Erythroblast (primary cell): ENCODE measurements at places on chromosomes 4 and X.

DNA sequence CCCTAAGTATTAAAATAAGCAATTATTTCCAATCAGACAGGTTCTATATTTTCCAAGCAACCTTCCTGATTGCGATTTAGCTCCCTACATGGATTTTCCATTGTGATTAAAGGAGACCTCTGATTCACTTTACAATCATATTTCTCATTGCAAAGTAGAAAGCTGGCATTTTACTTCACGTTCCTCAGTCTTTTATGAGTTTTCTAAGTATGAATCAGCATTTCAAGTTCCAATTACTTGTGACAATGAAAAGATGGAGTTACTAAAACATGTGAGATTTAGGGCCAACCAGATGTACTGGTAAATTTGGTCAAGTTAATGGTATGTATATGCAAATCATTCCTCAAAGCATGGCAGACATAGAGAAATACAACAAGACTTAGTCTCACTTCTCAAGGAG, 206.2 kb downstream of the KCNIP4 start:
- DNase-seq: no peak

DNA sequence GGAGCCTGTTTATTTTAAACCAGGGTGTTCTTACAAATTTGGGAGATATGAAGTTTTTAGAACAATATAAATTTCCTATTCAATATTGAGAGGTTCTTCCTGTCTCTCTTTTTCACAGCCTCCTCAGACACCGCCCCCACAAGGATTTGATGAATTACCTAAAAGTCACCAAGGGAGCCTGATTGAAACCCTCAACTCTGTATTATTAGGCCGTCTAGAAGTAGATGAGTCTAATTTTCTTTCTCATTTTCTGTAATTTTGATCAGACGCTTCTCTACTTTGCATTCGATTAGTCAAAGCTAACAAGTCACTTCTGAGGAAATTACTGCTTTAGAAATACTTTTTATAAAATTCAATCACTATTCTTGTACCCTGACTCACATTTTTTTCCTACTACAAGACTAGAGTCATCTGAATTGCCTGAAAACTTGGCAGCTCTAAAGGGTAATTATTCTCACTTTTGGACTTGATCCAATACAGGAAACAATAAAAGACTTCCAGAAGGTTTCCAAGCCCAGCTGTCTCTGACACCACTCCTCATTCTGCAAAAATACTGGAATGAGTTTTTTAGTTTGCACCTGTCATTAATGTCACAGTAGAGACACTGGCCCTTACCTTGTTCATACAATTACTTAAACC, 111.2 kb downstream of the ELOVL6 start:
- DNase-seq: no peak

- DNase-seq: peak; percentile 32
These were observed 845 bp downstream of the ZAR1 start for GRCh38 chr4:48490680-48491513.

DNA sequence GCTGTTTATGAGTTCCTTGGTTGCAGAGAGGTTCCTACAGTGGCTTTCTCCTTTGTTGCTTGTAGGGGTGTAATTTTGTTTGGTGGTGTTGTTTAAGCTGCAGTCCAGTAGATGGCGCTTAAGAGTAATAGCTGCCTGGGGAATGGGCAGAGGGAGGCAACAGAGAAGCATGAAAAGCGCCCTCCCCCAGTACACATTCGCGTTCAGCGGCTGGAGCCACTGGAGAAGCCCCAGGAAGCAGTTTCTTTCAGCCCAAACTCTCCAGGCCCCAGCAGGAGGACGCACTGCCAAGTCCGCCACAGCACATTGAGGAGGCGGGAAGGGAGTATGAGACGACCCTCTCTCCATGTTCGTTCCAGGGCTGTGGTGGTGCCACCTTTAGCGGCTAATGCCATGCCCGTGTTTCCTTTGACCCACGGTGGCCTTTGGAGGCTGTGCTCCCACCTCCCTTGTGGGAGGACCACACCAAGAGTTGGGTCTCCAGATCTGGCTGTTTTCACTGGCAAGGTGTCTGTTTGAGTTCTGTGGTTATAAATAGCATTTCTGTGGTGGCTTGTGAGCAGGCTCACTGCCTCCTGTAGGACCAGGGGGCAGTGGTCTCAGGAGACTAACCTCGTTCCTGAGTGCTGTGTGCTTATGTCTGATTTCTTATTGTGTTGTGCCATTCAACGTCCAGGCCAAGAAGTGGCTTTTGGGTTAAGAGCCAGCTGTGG, 252.3 kb downstream of the ARHGAP10 start:
- peak; percentile 44 for DNase-seq

DNA sequence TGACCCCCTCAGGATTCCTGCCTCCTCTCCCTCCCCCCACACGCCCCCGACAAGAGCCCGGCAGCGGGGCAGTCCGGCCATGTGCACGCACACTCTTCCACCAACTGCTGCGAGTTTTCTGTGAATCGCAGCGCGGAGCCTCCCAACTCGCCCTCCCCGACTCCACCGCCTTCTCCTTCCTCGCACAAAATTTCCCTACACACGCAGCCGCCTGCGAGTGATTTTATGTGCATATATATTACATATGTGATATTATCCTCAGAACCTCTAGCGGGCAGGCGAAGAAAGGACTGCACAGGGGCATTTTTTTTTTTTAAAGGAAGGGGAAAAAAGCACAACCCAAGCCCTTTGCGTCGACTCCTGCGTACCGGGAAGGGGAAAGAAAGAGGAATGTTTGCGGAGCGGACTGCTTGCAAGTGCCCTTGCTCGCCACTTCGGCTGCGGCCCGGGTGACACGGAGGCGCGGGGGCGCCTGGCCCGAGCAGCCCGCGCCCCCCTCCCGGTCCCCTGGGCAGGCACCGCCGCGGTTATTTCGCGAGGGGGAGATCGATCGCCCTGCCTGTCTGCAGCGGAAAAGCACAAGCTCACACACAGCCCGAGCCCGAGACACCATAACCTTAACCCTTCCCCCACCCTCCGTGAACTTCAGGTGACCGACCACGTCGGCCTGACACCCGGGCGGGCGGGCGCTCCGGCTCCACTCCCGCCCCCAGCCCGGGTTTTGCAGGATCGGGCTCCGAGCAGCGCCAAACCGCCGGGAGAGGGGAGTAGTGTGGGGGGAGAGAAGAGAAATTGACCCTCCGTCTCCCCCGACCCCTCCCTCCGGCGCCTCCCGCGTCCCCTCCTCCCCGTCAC, 2.3 kb downstream of the ZNF827 start:
- peak; percentile 61 for DNase-seq

- DNase-seq: no peak
These were observed 14.9 kb upstream of the PDE5A start for GRCh38 chr4:119643306-119644042.

GRCh38 chrX:55196688-55197087, 23.5 kb upstream of the PAGE5 start:
- DNase-seq: no peak

- no peak for DNase-seq
These were observed 31.1 kb downstream of the GRID2 start for GRCh38 chr4:92334716-92335350.

- peak; percentile 75 for DNase-seq
These were observed 84.3 kb upstream of the PGRMC2 start for GRCh38 chr4:128371876-128372275.

GRCh38 chr4:182338063-182338462, 94.9 kb downstream of the TENM3 start:
- DNase-seq: no peak

DNA sequence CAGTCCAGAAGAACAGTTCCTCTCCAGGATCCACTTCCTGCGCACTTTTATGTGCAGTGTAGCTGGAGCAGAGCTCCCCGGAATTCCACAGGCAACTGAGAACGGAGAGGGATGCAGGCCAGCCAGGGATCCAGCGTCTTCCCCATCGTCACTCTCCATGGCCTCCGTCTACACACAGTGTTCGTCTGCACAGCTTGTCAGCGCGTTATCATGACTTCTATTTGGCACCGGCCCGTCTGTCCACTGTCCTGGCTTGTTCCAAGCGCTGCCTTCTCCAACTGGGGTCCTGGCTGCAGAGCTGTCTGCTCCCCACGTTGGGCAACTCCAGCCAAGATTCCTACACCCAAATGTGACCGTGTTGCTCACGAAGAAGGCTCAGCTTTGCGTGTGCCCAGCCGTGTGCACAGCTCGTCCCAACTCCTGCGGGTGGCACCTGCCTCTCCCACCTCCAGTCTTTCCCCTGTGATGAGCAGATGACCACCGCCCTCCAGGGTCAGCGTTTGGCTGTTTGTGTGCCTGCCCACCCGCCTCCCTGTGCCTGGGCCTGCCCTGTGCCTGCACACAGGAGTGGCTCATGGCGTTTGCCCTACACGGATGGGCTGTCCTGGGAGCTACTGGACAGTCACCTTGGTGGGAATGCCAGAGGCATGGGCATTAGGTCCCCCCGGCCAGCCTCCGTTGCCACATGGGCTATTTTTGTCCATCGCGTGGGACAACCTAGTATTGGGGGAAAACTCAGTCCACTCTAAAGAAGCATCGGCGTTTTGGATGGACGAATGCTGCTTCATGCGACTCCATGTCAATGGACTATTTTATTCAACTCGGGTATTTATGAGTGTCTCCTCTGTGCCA, 2.2 kb upstream of the CTBP1 start:
- no peak for DNase-seq

DNA sequence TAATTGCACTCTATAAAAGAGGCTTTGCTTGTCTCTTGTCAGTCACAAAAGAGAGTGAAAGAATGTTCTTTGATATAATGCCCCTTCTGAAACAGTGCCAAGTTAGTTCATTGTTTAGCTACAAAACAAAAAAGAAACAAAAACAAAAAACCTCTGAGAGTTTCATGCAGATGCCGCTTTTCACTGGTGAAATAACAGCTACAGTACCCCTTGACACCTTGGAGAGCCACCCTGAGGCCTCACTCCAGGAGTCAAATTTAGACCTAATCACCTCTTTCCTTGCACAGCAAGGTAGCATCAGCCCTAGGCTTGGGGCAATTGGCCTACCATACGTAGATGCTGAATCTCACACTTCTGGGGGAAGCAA, 185.2 kb downstream of the UNC5C start:
- no peak for DNase-seq

DNA sequence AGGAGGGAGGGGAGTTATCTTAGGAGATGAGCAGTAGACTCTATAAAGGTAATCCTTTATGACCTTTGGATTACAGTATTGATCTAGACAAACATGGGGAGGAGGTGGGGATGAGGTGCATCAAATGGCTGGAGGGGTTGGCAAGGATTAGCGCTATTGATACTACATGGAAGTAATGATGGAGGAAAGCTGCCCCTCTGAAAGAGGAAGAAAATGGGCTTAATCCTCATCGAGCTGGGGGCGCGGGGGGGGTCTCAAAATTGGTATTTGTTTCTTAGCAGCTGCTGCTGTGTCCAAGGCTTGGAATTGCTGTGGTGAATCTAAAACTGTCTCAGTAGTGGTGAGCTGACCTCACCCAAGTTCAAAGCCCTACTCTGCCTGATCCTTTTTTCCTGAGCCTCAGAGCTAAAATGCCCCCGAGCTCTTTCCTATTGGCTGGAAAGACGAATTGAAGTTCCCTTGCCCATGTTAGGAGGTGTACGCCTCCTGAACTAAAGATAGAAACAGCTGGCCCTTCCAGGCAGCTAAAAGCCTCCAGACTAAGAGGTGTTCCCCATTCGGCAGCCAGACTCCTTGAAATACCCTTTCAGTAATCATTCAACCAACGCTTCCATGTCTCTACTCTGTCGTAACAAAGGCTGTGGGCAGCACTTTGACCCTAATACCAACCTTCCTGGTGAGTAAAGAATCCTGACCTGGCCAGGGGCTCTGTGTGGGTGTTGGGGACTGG, at the start of gene ITGB1BP2:
Gene ITGB1BP2, plus strand, starts transcription at position 556 of the 730 bp plus-strand sequence. Its CDS starts 57 bp downstream, at position 613.
- DNase-seq: no peak

GRCh38 chr4:14726877-14727361, 275.4 kb upstream of the CPEB2 start:
- no peak for DNase-seq

- DNase-seq: no peak
These were observed 63.5 kb upstream of the PGM2 start for GRCh38 chr4:37762991-37763368.

DNA sequence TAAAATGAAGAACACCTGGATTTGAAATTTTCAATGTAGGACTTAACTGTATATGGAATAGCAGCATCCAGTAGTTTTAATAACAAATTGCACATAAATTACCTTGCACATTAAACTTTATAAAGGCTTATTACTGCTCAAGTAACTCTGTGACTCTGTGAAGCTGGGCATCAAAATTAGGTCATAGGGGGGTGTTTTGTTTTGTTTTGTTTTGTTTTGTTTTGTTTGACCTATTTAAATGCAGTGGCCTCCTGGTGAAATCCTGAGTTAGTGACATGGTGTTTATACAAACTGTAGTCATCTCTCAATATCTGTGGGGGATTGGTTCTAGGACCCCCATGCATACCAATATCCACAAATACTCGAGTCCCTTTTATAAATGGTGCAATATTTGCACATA, 51.9 kb upstream of the ADAD1 start:
- no peak for DNase-seq
